H1 (cell line): ENCODE measurements at places on chromosomes 2 and 18.

DNA sequence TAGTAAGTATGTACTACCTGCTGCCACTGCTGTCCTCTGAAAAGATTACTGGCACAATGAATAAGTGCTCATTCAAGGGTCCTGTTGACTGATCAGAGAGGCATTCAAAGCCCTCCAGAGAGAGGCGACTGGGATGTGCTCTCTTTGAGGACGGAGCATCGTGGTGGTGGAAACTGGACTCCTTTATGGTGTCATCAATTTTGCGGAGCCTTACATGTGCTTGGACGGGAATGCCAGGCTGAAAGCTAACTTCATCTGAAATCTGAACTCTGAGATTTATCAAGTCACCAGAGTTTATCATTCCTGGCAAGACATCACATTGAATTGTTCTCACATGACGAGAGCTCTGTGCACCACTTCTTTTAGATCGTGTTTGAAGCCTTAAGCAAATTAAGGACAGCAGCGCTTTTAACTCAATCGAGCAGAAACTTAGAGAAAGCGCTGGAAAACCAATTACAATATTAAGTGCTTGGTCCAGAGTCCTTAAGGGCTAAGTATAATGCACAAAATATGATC lies 138.3 kb downstream of the NCK2 start:
- no peak for DNase-seq
- no peak overlapping the region for H3K27ac ChIP-seq
- H3K4me3 ChIP-seq = no peak overlapping the region
- no peaks in the 10 kb centered on the region for H3K27me3 ChIP-seq
- no peaks in the 10 kb centered on the region for H3K4me1 ChIP-seq

DNA sequence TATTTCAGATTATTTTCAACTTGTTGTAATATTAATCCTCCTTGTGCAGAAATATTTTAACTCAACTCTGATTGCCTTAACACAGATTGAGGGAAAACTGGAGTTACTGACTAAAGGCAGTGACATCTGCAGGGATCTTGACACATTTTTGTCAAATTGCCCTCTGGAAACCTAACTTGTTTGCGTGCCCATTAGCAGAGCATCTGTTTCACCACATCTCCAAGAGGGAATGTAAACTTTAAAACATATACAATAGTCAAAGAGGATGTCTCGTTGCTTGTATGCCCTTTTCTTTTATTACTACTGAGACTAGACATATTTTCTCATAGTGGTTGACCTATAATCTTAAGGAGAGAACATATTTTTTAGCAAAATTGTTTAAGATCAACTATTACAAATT lies 14.2 kb downstream of the INPP1 start:
- no peak overlapping the region for H3K27ac ChIP-seq
- no peaks in the 10 kb centered on the region for H3K4me1 ChIP-seq
- no peak overlapping the region for H3K4me3 ChIP-seq
- no peaks in the 10 kb centered on the region for H3K27me3 ChIP-seq
- no peaks in the 10 kb centered on the region for H3K36me3 ChIP-seq

- no peaks in the 10 kb centered on the region for H3K4me1 ChIP-seq
- DNase-seq = no peak
- H3K36me3 ChIP-seq = no peaks in the 10 kb centered on the region
- H3K27ac ChIP-seq = no peak overlapping the region
- H3K27me3 ChIP-seq = no peaks in the 10 kb centered on the region
Measured at GRCh38 chr2:117436697-117437096, 377.8 kb upstream of the DDX18 start.

GRCh38 chr18:58449464-58449863 lies 179.4 kb downstream of the ALPK2 start:
- peaks cover 3% of the 10 kb centered on the region; the same call in 1 of the 2 replicates for H3K4me1 ChIP-seq
- no peak overlapping the region for H3K27ac ChIP-seq
- no peaks in the 10 kb centered on the region for H3K27me3 ChIP-seq
- DNase-seq = no peak
- H3K4me3 ChIP-seq = no peak overlapping the region

DNA sequence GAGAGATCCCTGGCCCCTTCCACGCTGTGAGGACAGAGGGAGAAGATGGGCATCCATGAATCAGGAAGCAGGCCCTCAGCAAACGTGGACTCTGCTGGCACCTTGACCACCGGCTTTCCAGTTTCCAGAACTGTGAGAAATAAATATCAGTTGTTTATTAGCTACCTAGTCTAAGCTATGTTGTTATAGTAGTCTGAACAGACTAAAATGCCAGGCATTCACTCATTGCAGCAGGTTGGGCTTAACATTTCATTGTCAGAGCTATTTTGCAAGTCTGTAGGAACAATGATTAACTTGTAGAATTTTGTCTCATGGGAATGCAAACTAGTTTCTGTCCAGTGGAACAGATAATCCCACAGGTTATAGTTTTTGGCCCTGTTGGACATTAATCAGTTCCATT lies 24.8 kb upstream of the TBC1D8 start:
- DNase-seq = no peak
- no peaks in the 10 kb centered on the region for H3K36me3 ChIP-seq
- no peaks in the 10 kb centered on the region for H3K4me1 ChIP-seq
- H3K27ac ChIP-seq = no peak overlapping the region
- H3K4me3 ChIP-seq = no peak overlapping the region
- no peaks in the 10 kb centered on the region for H3K27me3 ChIP-seq

- H3K27me3 ChIP-seq = no peaks in the 10 kb centered on the region
- no peak overlapping the region for H3K4me3 ChIP-seq
- DNase-seq = no peak
- H3K4me1 ChIP-seq = no peaks in the 10 kb centered on the region
Measured at GRCh38 chr2:56531668-56532420, 348.1 kb downstream of the CCDC85A start.
